ENCODE measurements at places on chromosomes 12 and 14.

DNA sequence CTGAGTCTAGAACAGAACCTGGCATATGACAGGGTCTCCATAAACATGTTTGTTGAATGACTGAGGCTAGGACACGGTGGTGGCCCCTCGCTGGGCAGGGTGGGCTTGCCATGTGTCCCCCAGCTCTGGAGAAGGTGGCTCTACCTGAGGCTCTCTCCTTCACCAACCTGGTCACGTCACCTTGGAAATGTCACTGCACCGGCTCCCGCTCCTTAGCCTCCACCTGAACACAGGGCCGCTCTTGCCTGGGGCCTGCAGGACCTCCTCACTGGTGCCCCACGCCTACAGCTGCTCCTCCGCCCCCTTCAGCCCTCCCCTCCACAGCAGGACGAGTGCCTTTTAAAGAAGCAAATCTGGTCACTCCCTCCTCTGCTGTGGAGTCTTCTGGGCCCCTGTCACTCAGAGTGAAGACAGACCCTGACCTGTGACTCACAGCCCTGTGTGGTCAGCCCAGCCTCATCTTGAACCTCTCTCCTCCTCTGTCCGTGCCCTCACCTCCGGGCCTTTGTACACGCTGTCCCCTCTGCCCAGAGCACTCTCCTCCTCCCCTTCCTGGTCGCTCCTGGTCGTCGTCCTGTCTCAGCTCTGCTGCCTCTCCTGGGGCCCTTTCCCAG, 81.0 kb downstream of the ADGRD1 start:
- DNase-seq, result no peak

DNA sequence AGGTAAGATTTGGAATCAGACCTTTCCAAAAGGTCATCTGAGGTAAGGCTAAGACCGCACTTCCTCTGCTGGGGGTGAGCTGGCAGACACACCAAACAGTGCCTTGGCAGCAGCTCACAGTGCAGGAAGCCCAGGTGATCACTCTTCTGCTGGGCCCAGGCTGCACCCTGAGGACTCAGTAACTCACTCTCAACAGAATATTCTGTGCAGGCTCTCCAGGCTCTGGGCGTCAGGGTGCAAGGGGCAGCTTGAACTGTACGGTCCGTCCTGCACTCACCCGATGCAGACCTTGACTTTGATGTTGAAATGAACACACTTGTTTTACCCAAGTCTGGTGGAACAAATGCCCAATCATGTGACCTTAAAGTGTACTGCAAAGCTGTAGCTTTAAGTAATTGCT, 6.0 kb downstream of the ALKBH2 start:
- peak; percentile 17 for DNase-seq

DNA sequence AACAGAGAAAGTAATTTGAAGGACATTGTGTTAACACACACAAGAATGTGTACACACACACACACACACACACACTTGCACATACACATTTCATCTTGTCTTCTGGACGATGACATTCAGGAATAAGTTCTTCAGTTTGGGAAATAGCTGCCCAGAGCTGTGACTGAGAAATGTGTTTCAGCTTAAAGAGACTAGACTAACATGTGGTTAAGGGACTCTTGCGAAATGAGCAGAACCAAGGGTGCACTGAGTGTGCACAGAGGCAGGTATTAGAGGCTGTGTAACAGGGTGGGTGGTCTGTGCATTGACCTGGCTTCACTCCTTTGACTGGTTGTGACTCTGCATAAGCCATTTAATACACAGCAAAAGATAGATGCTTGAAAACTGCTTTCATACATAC, 29.4 kb upstream of the KCNA5 start:
- no peak for DNase-seq

DNA sequence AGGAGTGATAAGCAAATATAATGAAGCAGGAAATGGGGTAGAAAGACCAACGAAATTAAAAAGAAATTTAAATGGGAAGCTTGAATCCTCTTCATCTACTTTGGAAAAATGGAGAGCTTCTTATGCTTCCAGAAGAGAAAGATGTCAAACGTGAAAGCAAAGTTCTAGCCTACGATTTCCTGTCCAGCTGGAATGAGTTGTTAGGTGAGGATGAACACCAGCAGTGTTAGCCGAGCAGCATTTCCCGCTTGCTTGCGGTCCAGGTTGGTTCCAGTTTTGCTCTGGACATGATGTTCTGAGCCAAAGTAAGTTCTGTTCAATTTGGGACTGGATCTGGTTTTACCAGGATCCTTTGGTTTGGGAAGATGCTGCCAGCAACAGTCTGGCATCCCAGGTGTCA, 78.9 kb downstream of the DACT1 start:
- DNase-seq, result no peak

DNA sequence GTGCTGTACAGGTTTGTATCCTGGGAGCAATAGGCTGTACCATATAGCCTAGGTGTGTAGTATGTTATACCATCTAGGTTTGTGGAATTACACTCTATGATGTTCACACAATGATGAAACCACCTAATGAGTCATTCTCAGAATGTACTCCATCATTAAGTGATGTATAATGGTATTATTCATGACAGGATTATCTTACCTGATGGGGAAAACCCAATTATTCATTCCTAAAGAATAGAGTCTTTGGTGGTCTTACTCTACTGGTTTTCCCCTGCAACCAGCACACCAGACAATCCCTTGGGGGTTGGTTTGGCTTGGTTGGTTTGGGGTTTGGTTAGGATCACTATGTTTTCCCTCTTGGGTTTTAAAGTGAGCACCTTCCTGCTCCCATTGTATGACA, 12.6 kb upstream of the OR10P1 start:
- peak; percentile 59 for DNase-seq

DNA sequence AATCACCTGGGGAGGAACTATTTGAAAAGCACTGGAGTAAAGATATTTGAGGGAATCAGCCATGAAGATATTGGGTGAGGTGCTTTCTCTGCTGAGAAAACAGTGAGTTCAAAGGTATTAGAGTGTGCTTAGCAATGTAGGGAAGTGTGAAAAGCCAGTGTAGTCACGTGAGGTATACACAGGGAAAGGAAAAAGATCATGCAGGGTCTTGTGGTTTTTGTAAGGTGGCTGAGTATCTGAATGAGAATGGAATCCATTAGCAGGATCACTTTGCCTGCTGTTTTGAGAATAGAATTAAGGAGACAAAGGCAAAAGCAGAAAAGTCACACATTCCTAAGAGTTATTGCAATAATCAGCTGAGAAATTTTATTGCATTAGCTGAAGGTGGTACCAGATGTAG, 193.0 kb downstream of the PIK3C2G start:
- DNase-seq, result no peak

DNA sequence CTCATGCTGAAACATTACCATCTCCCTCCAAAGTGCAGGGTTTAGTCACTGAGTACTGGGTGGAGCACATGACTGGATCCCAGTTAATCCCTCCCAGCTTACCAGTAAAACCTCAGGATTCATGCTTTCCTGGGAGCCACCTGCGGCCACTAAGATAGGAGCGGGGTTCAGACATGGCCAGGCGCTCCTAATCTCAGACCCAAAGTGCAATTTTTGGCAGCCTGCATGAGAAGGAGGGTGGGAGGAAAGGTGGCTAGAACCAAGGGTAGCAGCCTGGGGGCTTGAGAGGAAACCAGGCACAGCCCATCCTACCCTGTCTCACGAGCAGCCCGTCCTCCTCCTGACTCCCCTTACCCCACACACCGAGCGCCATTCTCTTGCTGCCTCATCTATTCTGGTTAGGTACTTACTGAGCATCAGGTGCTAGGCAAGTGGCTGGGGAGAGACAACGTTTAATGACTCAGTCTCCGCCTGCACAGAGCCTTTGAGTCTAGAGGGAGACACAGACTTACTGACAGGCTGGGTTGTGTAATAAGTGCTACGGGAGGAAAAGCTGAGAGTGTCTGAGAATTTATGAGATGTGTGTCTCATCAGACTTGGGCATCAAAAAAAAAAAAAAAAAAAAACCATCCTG, 9.9 kb downstream of the GPRC5A start:
- DNase-seq, result peak; percentile 91

DNA sequence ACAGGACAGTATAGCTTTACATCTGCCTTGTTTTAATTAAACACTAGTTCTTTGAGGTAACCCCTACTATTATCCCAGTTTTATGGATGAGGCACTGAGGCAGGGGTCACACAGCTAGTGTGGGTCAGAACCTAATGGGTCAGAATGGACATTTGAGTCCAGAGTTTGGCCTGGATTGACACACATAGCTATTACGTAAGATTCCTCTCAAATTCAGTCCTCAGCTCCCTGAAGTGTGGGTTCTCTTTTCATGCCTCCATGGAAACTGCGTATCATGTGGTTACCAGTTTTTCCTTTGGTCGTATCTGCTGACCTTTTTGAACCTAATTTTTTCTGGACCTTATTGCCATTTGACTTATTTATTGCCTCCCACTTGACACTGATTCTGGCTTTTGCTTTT, 40.4 kb downstream of the PSEN1 start:
- no peak for DNase-seq

DNA sequence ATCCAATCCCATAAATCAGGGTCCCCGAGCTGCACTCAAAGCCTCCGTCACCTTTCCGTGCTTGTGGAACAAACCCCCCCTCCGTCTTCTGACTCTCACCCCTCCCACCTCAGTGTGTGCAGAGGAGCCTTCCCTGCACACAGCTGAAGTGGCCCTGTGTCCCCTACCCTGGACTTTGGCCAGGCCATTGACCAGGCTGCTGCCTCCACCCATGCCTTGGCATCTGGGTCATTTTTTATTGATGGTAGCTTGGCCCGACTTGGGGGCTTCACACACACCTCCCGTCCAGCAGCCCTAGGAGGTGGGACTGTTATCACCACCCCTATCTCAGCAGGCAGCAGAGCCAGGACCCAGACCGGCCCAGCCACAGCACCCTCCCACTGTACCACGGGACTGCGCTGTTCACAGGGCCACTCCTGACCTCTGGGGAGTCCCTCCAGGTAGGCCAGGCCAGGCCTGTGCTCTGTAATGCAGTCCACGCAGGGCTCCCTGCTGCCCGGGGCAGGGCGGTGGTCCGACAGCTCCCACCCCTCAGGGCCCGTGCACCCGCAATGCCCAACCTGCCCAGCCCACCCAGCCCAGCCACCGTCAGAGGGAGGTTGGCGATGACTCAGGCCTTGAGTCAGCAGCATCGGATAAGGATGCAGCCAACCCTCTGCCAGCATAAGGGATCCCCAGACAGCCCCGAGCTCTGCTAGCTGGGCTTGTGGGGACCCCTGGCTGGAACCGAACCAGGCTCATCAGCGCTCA, 9.2 kb upstream of the INF2 start:
- DNase-seq, result peak; percentile 75

GRCh38 chr12:75672200-75672599, 160.8 kb upstream of the KRR1 start:
- no peak for DNase-seq

DNA sequence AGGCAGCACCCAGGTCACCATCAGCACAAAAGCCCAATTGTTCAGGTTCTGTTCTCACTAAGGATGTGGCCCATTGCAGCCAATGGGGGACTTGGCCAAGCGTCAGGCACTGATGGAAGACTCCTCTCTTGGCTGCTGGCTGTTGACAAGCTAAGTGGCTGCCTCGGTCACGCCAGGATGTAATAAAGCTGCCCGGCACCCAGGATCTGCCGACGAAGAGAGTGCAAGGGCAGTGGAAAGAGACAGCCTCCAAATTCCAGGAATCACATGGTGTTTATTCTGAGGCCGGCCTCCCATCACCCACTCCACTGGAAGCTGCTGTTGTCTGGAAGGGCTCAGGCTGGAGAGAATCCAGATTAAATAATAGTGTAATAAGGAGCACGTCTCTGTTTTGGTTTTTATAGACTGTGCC, 451.8 kb upstream of the TBX3 start:
- DNase-seq, result peak; percentile 38

DNA sequence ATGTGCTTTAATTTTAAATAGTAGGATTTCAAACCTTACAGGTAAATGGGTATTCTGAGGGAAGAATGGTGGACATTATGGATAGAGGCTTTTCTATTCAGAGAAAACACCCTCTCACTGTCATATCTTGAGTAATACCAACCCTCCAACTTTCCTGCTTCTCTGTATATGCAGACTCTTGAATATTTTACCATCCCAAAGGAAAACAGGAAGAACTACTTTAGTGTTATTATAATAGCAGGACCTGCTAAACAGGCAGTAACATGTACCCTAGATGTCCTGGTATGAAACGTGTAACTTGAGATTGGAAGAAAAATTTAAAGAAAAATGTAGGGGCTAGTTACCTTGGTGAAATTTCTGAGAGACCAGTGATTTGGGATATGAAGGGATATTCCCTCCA, 82.9 kb upstream of the TRHDE start:
- DNase-seq, result no peak

GRCh38 chr14:105167303-105168092, 1.1 kb downstream of the JAG2 start:
- peak; percentile 46 for DNase-seq

Measured in kidney tubule cell (primary cell).